ENCODE measurements at places on chromosomes 16 and 17. TPM values are rescaled to one million over a fixed set of nuclear protein-coding genes. Genes with fewer than 3 reads are reported as not detected.

Gene CPHXL2
- not detected for total RNA-seq

Gene CCL4
- total RNA-seq = not detected

Gene MT1A
- total RNA-seq = 15.7 TPM

Gene CCL14
- not detected for total RNA-seq

Gene NEUROD2
- not detected for total RNA-seq

Gene MT1E
- total RNA-seq = not detected

Gene CCL22
- not detected for total RNA-seq

Gene RTN4RL1
- total RNA-seq = 3.4 TPM

Gene OR3A3
- total RNA-seq = not detected

Gene MRPL58
- total RNA-seq = 74.1 TPM

Gene GPRC5B
- 27.9 TPM for total RNA-seq

Gene PRAC1
- total RNA-seq = not detected

Gene RPRML
- total RNA-seq = 0.33 TPM

Gene TNFSF13
- total RNA-seq = 0.94 TPM

Gene NOG
- 1.1 TPM for total RNA-seq

Gene TMEM92
- total RNA-seq = 26.9 TPM

Gene GRB7
- 4.2 TPM for total RNA-seq

Gene CSH2
- not detected for total RNA-seq

Gene MYLK3
- 0.19 TPM for total RNA-seq

Gene ABCC12
- not detected for total RNA-seq

Gene FOXL1
- 1.3 TPM for total RNA-seq

Gene OR1F1
- total RNA-seq = 0.59 TPM

Gene CDH3
- 0.39 TPM for total RNA-seq

Gene ERN1
- 3.6 TPM for total RNA-seq

Gene SLC5A10
- total RNA-seq = 0.18 TPM

Gene HEATR9
- not detected for total RNA-seq

Gene LDHD
- 0.63 TPM for total RNA-seq

Gene ZFPM1
- total RNA-seq = 7.7 TPM

Gene NMRAL1
- total RNA-seq = 47.0 TPM

Gene FKBP10
- total RNA-seq = 108 TPM

Gene CDRT4
- 0.66 TPM for total RNA-seq

Gene TGFB1I1
- 44.8 TPM for total RNA-seq

Gene P3H4
- 39.9 TPM for total RNA-seq

Gene SCIMP
- not detected for total RNA-seq

Data from A549 treated with DMSO at 1 μM for 4 hours (cell line).